Amniotic epithelial cell (primary cell): ENCODE measurements at places on chromosomes 1 and 21.

GRCh38 chr1:182185842-182186756 lies 124.6 kb upstream of the ZNF648 start:
- DNase-seq, result peak; percentile 4

DNA sequence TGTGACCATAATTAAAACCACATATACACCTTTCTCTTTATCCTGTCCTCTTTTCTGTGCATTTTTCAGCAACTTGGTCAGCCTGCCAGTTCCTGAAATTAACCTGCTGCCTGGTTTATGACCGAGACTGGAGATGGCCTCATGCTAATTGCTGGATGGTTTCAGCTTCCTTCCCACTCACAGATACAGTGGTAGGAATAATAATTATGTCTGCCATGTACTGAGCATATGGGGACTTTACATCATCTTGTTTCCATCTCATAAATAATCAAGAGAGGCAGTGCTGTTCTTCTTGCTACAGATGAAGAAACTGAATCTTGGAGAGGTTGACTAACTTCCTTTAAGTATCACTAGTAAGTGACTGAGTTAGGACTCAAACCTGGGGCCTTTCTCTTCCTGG lies 148.2 kb downstream of the NOS1AP start:
- peak; percentile 34 for DNase-seq

DNA sequence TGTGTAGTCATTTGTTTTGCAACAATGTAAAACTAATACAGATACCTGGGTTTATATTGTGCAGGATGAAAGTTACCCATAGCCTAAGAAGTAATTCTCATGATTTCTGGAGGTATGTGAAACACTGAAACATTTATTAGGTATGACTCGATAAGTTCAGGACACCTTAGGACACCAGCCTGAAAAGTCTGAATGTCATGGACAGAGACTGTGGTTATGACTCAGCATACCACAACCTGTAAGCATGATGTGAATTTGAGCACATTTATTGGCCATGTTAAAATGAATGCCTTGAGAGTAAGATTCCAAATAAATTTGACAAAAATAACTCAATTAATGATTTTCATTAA lies 1471.7 kb upstream of the B3GALT2 start:
- DNase-seq, result peak; percentile 55

- DNase-seq, result no peak
These were observed 53.8 kb downstream of the SYNJ1 start for GRCh38 chr21:32674038-32674437.

DNA sequence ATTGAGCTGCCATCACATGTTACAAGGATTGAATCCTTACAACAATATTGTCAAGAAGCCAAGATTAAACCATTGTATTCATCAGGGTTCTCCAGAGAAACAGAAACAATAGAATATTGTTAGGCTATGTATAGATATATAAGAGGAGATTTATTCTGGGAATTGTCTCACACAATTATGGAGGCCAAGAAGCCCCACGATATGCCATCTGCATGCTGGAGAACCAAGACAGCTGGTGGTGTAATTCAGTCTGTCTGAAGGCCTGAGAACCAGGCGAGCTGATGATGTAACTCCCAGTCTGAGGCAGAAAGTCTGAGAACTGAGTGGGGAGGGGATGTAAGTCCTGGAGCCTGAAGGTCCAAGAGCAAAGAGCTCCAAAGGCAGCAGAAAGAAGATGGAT lies 14.5 kb upstream of the TTF2 start:
- peak; percentile 2 for DNase-seq

GRCh38 chr1:175367039-175367758 lies 174.6 kb upstream of the KIAA0040 start:
- no peak for DNase-seq

DNA sequence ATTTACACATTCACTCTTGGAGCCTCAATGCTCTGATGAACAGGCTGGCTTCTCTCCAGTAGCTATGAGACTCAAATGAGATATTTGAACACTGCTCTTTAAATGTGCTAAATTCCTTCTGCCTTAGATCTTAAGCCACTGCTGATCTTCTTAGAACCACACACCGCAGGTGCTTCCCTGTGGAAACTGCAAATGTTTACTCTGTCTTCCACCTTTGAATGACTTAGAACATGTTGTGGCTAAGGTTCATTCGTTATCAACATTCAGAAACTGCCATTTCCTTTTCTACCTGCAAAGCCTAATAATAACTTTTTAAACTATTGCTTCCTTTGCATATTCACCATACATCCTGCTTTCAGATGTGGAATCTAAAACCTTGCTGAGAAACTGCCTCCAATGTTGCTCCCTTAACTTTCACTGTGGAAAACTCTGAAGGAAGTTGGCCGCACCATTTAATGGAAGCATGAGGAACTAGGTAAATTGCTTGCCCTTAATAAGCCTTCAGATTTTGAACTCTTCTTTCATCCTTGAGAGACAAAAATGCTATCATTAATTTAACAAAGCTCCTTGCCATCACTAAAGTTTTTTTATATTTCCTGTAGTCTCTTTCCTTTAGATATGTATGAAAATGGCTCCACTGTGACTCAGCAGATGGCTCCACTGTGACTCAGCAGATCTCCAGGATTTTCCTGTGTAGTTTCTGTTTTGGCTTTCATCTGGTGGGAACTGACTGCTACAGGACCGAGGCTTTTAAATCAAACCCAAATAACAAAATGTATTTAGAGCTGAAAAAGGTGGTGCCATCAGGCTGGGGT lies 143.8 kb downstream of the TNFSF18 start:
- peak; percentile 79 for DNase-seq

DNA sequence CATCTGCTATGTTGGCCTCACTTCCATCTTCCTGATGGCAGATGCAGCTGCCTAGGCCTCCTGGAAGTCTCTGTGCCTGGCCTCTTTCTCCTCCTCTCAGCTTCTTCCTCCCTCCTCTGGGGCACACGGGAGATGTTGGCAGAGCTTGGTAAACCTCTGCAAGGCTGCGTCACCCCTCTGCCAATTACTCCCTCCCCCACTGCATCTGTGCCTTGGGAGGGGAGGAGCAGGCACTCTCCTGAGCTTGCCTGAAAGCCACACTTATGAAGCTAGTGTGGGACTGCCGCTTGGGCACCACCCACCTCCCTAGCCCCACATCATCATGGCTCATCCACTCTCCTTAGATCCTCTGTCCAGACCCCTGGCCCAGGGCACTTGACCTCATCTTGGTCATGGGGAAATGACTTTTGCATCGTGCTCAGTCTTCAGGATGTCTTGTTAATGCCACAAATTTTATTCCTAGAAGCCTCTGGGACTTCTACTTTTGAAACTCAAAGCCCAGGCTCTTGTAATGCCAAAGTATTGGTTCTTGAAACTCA lies 7.3 kb upstream of the TMEM51 start:
- DNase-seq, result no peak

DNA sequence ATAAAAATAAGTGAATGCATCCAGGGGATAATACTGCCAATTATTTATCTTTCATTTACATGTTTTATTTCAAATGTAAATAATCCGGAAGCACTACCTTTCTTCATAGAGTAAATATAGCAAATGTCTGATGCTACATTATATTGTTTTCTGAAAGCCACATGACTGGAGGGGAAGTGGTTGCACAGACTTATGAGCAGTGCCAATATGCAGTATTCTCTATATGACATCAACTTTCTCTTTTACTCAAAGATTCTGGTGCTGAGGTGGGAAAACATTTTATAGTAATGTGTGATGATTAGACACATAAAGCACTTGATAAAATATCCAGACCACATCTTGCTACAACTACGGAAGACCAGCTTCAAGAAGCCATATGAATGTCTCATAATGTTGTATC lies 314.7 kb downstream of the NEGR1 start:
- no peak for DNase-seq

- no peak for DNase-seq
These were observed 105.9 kb upstream of the POU3F1 start for GRCh38 chr1:38152351-38153065.

GRCh38 chr1:66397192-66397591 lies 136.8 kb upstream of the SGIP1 start:
- no peak for DNase-seq

- DNase-seq, result peak; percentile 73
These were observed 376.9 kb downstream of the HHIPL2 start for GRCh38 chr1:222171005-222171404.
